ENCODE measurements at places on chromosomes 3 and 15.

GRCh38 chr3:38454884-38455638 is 1.4 kb downstream of the ACVR2B start:
- no peak overlapping the region for H3K27ac ChIP-seq
- peaks cover 23% of the 10 kb centered on the region for H3K4me1 ChIP-seq

GRCh38 chr3:25610167-25610566 is 54.5 kb downstream of the TOP2B start:
- no peaks in the 10 kb centered on the region for H3K27me3 ChIP-seq
- H3K27ac ChIP-seq: no peak overlapping the region
- no peak overlapping the region for H3K4me3 ChIP-seq
- peaks cover 4% of the 10 kb centered on the region for H3K4me1 ChIP-seq
- H3K36me3 ChIP-seq: peaks cover 66% of the 10 kb centered on the region
- DNase-seq: no peak

- no peaks in the 10 kb centered on the region for H3K4me1 ChIP-seq
- H3K36me3 ChIP-seq: no peaks in the 10 kb centered on the region
- DNase-seq: no peak
- H3K4me3 ChIP-seq: no peak overlapping the region
- H3K27me3 ChIP-seq: peaks cover 44% of the 10 kb centered on the region
These were observed 27.8 kb upstream of the ATP2B2 start for GRCh38 chr3:10532939-10533736.

- no peak overlapping the region for H3K27ac ChIP-seq
- no peaks in the 10 kb centered on the region for H3K4me1 ChIP-seq
- no peak for DNase-seq
- H3K36me3 ChIP-seq: no peaks in the 10 kb centered on the region
These were observed 52.4 kb upstream of the CACNA2D3 start for GRCh38 chr3:54069961-54070360.

DNA sequence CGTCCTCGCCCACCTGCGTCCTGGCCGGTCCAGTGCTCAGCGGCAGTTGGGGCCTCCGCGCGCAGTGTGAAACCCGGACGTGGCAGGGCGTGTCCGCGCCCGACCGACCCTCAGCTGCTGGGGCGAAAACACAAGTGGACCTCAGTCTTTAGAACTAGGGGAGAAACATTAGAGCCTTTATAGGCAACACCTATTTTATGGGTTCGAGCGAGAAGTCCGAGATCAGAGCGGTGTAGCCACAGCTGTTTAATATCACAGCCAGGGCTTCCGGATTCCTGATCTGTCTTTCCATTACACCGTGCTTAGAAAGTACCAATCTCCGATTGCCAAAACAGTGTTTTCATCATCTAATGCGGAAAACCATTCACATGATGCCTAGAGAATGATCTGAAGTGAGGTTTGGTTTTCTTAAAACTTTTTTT is 506 bp downstream of the RAD51 start:
- H3K27ac ChIP-seq: peak overlapping the region; percentile 88
- peaks cover 15% of the 10 kb centered on the region for H3K4me1 ChIP-seq
- DNase-seq: peak; percentile 80
- H3K4me3 ChIP-seq: peak overlapping the region; percentile 96

DNA sequence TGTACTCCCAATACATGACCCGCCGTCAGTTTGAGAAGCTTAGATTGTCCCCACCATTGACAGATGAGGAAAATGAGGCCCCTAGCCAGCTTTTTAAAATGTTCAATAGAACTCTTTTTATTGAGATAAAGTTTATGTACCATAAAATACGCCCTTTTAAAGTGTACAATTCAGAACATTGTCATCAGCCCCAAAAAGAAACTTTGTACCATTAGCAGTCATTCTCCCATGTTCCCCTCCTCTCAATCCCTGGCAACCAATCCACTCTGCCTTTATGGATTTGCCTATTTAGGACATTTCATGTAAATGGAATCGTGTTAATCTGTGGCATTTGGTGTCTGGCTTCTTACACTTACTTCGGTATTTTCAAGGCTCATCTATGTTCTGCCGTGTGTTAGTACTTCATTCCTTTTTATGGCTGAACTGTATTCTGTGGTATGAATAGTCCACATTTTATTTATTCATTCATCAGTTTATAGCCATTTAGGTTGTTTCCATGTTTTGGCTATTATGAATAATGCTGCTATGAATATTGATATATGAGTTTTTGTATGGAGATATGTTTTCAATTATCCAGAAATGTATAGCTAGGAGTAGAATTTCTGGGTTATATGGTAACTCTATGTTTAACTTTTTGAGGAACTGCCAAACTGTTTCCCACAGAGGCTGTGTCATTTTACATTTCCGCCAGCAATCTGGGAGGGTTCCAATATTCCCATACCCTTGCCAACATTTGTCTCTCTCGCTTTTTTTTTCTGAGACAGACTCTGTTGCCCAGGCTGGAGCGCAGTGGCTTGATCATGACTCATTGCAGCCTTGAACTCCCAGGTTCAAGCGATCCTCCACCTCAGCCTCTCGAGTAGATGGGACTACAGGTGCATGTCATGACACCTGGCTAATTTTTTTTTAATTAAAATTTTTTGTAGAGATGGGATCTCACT is 15.3 kb upstream of the PTPN23 start:
- peak; percentile 77 for DNase-seq
- H3K27ac ChIP-seq: no peak overlapping the region
- H3K36me3 ChIP-seq: no peaks in the 10 kb centered on the region
- peaks cover 10% of the 10 kb centered on the region for H3K4me1 ChIP-seq
- H3K4me3 ChIP-seq: no peak overlapping the region
- H3K27me3 ChIP-seq: peaks cover 2% of the 10 kb centered on the region

DNA sequence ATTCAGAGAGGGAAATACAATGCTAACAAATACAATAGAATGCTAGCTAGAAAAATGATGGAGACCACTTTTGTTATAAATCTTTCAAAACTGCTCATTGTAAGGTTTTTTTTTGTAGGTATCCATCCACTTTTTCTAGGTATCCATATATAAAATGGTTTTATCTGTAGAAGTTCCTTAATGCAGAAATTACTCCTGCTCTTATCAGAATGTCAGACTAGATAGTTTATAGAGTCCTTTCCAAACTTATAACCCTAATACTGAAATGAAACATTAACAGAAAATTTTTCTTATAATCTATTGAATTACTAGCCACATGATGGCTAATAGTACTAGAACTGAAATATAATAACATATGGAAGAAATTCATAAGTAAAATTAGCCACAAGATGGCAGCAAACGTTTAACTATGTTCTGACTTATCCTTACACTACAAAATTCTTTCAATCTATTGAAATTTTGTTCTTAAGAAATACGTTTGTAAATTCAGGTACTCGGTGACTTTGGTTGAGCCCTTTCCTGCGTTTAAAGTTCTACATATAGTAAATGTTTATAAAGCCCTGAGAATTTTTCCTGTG is 58.5 kb downstream of the ECT2 start:
- H3K4me1 ChIP-seq: no peaks in the 10 kb centered on the region
- no peak for DNase-seq
- no peak overlapping the region for H3K4me3 ChIP-seq
- H3K27ac ChIP-seq: no peak overlapping the region

DNA sequence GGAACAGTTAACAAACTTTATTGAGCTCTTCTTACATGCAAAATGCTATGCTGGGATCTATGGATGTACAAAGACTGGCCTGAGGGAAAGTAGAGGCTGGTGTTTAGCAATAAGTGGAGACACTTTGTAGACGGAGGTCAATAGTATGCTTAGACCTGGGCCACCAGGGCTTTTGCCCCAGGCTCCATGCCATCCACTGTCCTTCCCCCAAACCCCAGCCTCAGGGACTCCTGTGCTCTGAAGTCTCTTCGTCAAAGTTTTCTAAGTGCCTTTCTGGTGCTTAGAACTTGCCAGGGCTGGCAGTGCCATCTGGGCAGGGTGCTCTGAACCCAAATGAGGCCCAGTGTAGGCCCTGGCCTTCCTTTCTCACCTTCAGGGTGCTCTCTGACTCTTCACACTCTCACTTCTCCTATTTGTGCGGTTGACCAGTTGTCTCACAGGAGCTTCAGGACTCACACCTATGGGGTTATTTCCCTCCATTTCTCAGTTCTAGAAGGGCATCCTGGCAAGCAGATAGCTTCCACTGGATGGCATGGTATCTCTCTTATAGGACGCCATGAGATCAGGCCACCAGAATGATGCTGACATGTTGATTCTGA is 21.8 kb upstream of the KCNAB1 start:
- no peak overlapping the region for H3K4me3 ChIP-seq
- H3K4me1 ChIP-seq: no peaks in the 10 kb centered on the region
- DNase-seq: peak; percentile 62
- no peaks in the 10 kb centered on the region for H3K36me3 ChIP-seq
- H3K27ac ChIP-seq: no peak overlapping the region
- H3K27me3 ChIP-seq: no peaks in the 10 kb centered on the region

Measured in osteoblast (primary cell).